T-helper 22 cell (primary cell): ENCODE measurements at places on chromosomes 3 and 15.

DNA sequence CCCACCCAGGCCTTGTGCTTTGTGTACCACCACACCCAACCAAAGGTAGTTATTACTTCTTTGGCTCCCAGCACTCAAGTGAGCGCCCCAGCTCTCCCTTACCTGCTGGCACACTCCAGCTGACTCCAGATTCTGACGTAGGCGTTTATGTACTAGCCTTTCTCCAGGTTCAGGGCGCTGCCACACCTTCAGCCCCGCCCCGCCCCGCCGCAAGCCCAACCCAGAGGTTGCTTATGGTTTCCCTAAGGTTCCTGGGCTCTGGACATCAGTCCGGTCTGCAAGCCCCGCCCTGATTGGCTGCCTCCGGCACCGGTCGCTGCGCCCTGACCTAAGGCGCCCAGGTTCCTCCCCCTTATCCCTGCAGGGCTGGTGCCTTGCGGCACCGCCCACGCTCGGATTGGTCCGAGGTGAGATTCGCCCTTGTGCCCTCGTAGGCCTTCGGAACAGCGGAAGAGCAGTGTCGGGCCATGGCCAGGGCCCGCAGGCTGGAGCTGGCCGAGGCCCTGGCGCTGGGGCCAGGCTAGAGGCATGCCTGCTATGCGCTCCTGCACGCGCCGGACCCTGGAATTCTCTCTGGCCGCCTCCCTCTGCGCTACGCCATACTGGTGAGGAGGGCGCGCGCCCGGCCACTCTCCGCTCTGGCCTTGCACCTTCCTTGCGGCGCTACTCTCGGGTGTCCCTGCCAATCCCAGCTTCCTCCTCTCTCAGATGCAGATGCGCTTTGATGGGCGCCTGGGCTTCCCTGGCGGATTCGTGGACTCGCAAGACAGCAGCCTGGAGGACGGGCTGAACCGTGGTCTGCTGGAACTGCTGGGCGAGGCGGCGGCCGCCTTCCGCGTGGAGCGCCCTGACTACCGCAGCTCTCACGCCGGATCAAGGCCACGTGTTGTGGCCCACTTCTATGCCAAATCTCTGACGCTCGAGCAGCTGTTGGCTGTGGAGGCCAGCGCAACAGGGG is 19.8 kb upstream of the NUDT16 start:
- peak; percentile 11 for DNase-seq

DNA sequence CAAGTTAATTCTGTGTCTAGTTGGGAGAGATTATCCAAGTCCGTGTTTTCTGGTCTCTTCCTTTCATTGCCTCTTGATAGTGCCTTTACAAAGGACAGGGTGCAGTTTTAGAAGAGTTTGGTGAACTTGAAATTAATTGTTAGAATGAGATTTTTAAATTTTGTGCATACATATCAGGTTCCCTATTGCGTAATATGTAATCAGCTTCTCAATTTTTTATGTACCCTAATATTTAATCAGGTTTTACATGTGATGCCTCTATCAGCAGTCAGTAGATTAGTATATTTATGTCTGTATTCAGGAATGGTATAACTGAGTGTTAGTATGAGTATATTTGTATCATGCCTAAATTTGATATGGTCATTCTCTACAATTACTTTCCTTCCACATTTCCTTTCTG is 4.9 kb downstream of the SEC62 start:
- no peak for DNase-seq

- no peak for DNase-seq
Measured at GRCh38 chr3:33159981-33160380, 46.2 kb downstream of the CRTAP start.

DNA sequence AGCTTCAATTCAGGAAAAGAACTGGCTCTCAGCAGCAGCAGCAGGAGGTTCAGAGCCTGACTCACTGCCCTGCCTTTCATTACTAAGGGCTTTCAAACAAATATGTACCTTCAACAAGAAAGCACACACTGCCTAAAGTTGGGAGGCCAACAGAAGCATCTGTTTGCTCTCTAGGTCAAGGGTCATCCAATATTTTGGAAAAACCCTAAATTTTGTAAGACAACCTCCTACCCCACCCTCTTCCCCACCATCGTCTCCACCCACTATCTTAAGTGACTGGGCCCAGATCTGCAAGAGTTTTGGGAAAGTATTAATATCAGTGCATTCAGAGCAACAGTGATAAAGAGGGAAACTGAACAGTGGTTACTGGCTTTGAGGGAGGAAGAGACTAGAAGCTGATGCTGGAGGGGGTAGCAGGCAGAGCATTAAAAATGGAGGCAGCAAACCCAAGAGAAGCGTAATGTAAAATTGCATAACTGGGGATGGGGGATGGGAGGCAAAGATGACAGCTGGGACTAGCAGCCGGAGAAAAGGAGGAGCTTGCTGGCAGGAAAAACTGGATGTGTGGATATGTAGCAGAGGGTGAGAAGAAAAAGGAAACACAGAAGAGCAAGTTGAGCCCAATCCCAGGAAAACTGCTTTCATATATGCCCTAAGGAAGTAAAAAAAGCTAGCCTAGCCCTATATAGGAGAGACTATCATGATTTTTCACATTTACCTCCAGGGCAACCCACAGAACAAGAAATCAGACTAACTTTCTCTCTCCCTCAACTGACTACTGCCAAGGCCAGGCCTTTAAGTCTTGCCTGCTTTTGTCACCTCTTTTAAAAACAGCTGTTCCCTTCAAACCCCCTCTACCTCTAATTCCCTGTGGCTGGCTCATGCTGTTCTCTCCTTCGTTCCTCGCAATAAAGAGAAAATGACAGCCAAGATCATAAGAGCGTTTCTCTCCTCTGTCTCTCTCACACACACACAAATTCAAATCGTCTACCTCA is 31.4 kb downstream of the NPTN start:
- DNase-seq = no peak

GRCh38 chr3:129621626-129622225 is 15.2 kb upstream of the PLXND1 start:
- no peak for DNase-seq

DNA sequence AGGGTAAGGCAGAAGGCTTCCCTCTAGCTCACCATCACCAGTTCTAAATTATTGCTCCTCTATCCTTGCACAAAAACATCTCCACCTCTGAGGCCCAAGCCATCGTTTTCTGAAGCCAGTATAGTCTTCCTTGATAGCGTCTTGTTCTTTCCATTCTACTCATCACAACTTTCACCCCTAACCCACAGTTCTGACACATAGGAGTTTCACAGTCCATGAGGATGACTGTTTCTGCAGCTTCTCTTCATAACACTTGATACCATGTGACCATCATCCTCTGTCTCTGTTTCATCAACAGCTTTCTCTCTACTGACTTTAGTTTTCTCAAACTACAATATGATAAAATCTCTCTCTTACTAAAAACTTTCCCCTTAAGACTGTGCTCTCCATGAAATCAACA is 1166.5 kb downstream of the ROBO1 start:
- no peak for DNase-seq

DNA sequence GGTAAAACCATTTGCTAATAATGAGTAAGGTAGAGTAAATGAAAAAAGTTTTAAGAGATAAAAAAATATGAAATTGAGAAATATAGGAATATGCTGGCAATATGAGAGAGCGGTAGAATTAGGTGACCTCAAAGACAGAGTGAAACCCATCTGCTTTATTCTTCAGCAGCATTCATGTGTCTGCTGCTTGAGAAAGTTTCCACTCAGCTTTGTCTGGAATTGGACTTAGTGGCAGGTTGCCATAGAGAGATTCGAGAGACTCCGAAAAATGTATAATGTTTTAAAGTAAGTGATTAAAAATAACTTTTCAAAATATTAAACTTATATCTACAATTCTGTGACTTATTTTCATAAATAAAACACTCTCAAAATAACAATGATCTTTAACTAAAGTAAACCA is 5.0 kb downstream of the SUCNR1 start:
- DNase-seq = no peak

DNA sequence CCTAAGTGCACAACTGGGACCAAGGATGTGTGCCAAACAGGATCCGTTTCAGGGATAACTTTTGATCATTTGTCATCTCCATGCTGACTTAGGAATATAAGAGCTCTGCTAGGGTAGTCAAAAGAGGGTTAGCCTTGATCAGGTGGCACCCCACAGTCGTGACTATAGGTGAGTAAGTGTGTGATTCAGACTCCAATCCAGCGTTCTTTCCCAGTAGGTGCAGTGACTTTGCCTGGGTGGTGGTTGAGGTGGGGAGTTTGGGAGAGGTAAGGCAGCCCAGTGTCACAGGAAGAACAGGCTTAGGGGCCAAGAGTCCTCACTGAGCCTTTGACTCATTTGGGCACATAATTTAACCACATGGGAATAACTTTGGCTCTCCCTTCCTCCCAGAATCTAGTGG is 51.0 kb downstream of the CHDH start:
- DNase-seq = no peak

DNA sequence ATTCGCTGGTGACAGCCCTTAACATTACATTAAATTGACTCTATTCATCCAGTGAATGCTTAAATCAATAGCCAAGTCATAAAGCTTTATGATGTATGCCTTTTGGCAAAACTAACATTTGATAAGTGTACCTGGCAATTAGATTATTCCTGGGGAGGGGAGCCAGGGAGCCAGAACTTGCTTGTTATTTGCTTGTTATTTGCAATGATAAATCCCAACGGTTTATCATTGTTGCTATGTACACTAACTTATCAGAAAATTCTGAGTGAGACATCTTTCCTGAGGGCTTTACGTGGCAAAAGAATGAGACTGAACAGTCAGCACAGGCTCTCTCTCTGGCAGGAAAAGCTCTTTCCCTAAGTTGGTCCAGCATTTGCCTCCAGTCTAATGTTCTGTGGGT is 35.8 kb upstream of the FBN1 start:
- DNase-seq = no peak

DNA sequence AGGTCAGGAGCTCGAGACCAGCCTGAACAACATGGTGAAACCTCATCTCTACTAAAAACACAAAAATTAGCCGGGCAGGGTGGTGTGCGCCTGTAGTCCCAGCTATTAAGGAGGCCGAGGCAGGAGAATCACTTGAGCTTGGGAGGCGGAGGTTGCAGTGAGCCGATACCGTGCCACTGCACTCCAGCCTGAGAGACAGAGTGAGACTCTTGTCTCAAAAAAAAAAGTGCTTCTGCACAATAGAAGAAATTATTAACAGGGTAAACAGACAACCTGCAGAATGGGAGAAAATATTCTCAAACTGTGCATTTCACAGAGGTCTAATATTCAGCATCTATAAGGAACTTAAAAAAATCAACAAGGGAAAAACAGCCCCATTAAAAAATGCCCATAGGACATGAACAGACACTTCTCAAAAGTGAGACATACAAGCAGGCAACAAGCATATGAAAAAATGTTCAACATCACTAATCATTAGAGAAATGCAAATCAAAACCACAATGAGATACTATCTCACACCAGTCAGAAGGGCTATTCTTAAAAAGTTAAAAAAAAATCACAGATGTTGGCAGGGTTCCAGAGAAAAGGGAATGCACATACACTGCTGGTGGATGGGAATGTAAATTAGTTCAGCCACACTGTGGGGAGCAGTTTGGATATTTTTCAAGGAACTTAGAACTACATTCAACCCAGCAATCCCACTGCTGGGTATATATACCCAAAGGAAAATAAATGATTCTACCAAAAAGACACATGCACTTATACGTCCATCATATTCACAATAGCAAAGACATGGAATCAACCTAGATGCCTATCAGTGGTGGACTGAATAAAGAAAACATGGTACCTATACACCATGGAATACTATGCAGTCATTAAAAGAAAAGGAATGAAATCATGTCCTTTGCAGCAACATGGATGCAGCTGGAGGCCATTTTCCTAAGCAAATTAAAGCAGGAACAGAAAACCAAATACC is 75.5 kb downstream of the MSL2 start:
- no peak for DNase-seq

- DNase-seq = no peak
Measured at GRCh38 chr3:9730657-9731205, 804 bp upstream of the BRPF1 start.

- no peak for DNase-seq
Measured at GRCh38 chr15:74656935-74657535, 38.8 kb downstream of the EDC3 start.

GRCh38 chr15:31230630-31231485 is 95.8 kb upstream of the KLF13 start:
- DNase-seq = no peak

DNA sequence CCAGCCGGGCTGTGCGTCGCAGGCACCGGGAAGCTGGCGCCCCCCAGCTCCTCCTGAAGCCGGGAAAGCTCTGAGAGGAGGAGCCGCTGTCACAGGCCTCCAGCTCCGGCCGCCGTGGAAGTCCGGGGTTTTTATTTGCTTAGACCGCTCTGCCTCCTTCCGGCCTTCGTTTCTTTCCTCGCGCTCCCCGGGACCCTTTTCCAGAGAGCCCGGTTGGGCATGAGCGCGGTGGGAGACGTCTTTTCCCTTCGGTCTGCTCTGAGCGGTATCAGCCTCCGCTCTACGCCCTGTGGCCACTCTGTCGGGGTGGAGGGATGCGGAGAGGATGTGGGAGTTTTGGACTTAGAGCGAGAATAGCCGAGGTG is 559 bp downstream of the SENP5 start:
- no peak for DNase-seq

- no peak for DNase-seq
Measured at GRCh38 chr15:73325191-73325861, 43.4 kb downstream of the HCN4 start.

GRCh38 chr3:111260878-111261277 is 189.3 kb downstream of the NECTIN3 start:
- no peak for DNase-seq

- no peak for DNase-seq
Measured at GRCh38 chr15:101391981-101392640, 97.1 kb upstream of the SNRPA1 start.

- DNase-seq = no peak
Measured at GRCh38 chr3:106257172-106257571, 388.4 kb upstream of the CBLB start.

- no peak for DNase-seq
Measured at GRCh38 chr3:73557986-73558726, 66.6 kb downstream of the PDZRN3 start.

- no peak for DNase-seq
Measured at GRCh38 chr3:29318251-29318650, 37.4 kb downstream of the RBMS3 start.

- DNase-seq = no peak
Measured at GRCh38 chr3:111080413-111080812, 8.8 kb downstream of the NECTIN3 start.

GRCh38 chr3:130341882-130342281 is 3.6 kb upstream of the COL6A5 start:
- no peak for DNase-seq

DNA sequence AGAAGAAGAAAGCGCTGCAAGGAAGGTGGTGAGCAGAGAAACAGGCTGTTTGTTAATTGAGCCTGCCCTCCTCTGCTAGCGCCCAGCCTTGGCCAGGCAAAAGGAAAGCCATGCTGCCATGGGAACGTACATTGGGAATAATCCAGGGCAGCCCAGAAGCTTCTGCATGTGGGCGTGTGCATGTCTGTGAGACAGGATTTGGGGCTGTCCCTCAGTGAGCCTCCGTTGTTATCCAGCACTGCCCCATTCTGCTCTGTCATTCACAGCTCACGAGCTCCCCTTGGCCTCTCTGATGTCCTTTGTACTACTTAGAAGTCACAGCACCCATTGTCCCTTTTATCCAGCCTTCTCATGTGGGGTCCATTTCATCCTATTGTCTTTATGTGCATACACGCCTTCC is 239.1 kb upstream of the ROPN1 start:
- no peak for DNase-seq

- DNase-seq = no peak
Measured at GRCh38 chr3:181917027-181917426, 205.3 kb downstream of the SOX2 start.
